Suprapubic skin (tissue), 4 donors: ENCODE measurements at places on chromosomes 6 and 20. TPM values are rescaled to one million over a fixed set of nuclear protein-coding genes. Genes with fewer than 3 reads are reported as not detected.

DNA sequence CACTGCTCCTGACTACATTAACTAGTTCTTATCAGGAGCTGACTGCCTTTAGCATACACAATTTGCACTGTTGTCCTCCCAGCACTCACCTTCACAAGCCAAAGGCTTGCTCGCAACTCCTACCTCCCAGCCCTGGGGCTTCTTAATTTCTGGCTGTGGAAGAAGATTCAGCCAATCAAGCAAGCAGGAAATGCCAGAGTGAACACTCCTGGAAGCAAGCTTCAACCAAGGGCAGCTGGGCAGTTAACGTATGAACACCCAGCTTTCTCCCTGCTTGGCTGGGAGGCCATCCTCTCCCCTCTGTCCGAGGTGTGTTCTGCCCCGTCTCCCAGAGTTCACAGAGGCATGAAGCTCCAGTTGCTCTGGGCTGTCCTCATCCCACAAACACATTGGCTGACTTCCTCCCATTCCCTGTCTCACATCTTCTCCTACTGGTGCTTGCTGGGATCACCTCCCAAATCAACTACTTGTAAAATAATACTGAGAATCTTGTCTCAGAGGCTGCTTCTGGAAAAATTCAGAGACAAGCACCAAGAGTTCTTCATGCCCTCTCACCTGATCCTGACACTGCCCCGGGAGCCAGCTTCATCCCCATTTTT, 15.3 kb upstream of the SRSF6 start:
- DNase-seq = no peak

DNA sequence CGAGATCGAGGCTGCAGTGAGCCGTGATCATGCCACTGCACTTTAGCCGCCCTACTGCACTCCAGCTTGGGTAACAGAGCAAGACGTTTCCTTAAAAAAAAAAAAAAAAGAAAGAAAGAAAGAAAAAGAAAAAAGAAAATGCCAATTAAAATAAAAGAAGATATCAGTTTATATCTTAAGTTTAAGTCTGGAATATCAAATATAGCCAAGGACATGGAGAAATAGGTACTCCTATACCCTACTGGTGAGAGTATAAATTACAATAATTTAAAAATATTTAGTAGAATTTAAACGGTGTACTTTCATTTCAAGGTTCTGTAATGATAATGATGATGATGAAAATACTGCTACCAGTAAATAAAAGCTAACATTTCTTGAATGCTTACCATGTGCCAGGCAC, 3.8 kb upstream of the TRIM31 start:
- DNase-seq = no peak

Gene NT5E
- total RNA-seq = 1.1 TPM

- no peak for DNase-seq
Measured at GRCh38 chr6:163525926-163526325, 111.4 kb downstream of the QKI start.

Gene PTK6
- total RNA-seq = 70.6 TPM

DNA sequence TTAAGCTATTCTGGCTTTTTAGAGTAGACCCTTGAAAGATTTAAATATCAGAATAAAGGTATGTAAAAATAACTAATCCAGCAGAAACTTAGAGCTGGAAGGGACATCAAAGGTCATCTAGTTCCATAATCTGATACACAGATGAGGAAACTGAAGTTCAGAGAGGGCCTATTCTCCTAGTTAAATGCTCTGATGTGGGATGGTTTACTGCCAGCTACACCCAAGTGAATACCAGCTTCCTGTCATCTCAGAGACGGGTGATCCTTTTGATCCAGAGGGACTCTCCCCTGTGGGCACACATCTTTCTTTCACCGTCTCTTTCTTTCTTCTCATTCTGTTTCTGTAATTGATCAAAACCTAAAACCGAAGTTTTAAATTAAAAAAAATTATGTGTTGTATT, 94.1 kb downstream of the MAN1A1 start:
- no peak for DNase-seq

Gene MEP1A
- total RNA-seq = 0.30 TPM

DNA sequence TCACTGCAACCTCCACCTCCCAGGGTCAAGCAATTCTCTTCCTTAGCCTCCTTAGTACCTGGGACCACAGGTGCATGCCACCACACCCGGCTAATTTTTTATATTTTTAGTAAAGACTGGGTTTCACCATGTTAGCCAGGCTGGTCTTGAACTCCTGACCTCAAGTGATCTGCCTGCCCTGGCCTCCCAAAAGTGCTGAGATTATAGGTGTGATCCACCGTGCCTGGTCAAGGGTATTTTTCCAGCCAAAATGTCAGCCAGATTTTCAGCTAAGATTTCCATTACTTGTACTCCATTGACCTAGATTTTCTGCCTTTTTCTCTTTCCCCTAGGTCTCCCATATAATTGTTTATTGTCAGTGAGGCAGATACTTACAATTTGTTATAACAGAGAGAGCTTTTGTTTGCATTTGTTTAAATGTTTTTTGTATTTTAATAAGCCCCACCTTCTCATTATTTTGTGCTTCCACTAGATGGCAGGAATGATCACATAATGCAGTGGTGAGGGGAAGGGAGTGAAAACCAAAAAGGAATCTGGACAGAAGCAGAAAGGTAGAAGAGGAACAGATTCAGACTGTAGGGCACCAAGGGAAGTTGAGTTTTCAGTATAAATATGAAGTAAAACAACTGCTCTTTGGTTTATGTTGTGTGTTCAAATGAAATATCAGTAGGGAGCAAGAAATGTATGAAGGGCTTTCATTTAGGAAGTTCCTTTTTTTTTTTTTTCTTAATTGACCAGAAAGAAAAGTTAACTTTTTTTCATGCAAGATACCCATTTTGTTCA, 29.7 kb downstream of the RPF2 start:
- no peak for DNase-seq

- DNase-seq = no peak
Measured at GRCh38 chr6:147770221-147770620, 261.7 kb downstream of the SAMD5 start.

- DNase-seq = no peak
Measured at GRCh38 chr6:34416877-34417371, 8.9 kb downstream of the RPS10 start.

Gene RPN2
- total RNA-seq = 71.9 TPM

DNA sequence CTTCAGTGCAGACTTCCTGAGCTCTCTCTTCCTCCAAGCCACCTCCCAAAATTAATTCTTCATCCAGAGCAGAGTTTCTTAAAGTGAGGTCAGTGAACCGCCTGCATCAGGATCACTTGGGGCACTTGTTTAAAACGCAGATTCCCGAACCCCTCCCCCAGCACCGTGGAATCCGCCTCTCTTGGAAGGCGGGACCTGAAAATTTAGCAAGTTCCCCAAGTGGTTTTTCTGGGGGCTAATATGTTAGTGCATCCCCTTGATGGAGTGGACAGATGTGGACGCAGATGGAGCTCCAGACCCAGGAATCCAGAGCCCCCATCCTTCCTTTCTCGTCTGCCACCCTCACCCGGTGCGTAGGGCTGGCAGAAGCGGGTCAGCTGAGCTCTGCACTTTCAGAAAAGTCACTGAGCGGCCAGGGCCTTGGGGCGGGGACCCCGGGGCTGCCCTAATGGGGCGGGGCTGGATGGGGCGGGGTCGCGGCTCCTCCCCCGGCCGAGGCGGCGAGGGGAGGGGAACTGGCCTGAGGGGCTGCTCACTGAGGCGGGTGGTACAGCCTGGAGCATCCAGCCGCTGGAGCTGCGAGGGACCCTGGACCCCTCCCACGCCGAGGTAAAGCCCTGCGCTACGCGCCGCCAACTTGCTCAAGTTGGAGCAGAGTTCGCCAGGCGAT, at the start of the genes DEFB124 and REM1:
TSS of gene DEFB124 (minus strand) at position 370 of the 670 bp plus-strand sequence. CDS start 2,114 bp downstream, outside the sequence.
TSS of gene REM1 (plus strand) at position 531 of the 670 bp plus-strand sequence. CDS start 1,158 bp downstream, outside the sequence.
- DNase-seq = no peak

GRCh38 chr20:37352608-37352980, 6.7 kb downstream of the SRC start:
- no peak for DNase-seq

Gene HLA-DMB
- 18.1 TPM for total RNA-seq

- DNase-seq = no peak
Measured at GRCh38 chr20:23640671-23641667, 3.2 kb upstream of the CST3 start.

Gene ADGRF5
- total RNA-seq = 4.7 TPM

Gene ADRM1
- total RNA-seq = 142 TPM

Gene WFDC5
- total RNA-seq = 321 TPM

GRCh38 chr6:170021579-170021978, 269.3 kb downstream of the DLL1 start:
- peak; percentile 32 for DNase-seq

GRCh38 chr20:17822039-17822438, 122.3 kb downstream of the BANF2 start:
- no peak for DNase-seq

- no peak for DNase-seq
Measured at GRCh38 chr6:44529146-44529905, 141.8 kb downstream of the CDC5L start.

DNA sequence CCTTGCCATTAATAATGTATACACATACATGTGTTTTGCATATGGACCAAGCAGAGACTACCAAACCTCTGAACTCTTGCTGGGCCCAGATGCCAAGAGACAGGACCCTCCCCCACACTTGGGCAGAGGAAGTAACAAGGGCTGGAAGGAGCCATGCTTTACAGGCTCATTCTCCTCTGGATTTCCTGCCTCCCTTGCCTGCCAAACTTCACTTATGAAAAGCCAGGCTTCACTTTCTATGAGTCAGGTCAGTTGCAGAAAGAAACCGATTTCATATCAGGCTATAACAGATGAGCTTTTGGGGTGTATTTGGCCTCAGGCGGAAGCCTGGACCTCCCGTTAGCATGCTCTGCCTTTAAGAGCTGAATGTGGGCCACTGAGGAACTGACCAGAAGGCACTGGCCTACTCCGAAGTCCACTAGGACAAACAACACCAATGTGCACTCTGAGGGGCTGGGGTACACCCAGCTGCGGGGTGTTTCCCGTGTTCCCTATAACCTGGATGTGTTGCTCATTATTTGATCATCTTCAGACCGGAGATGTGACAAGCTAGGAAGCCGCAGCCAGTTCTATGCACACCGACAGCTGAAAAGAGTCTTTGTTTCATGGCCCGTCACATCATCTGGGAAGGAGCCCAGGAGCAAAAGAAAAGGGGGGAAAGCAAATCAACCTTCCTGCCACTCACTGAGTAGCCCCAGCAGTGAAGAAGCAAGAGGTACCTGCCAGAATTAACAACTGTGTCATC, 28.5 kb downstream of the HAO1 start:
- DNase-seq = no peak

Gene SLC17A9
- 0.76 TPM for total RNA-seq

Gene DBNDD2
- total RNA-seq = 72.3 TPM

Gene CPNE1
- 43.3 TPM for total RNA-seq

GRCh38 chr6:99397287-99397686, 3.3 kb upstream of the COQ3 start:
- no peak for DNase-seq

- DNase-seq = no peak
Measured at GRCh38 chr20:36932476-36933426, 18.8 kb downstream of the SAMHD1 start.

Gene C6orf89
- total RNA-seq = 40.3 TPM

DNA sequence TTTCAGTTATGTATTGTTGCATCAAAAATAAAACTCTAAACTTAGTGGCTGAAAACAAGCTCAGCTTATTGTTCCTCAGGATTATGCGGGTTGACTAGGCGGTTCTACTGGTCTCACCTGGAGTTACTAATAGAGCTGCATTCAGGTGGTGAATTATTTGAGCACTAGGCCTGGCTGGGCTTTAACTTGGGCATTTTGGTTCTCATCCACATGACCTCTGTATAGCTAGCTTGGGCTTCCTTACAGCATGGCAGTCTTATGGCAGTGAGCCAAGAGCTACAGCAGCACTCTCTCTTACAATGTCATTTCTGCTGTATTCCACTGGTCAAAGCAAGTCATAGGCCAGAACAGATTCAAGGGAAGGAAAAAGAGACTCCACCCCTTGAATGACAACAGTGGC, 1.6 kb downstream of the PGBD1 start:
- DNase-seq = no peak

GRCh38 chr6:117829594-117830319, 77.3 kb upstream of the SLC35F1 start:
- no peak for DNase-seq

DNA sequence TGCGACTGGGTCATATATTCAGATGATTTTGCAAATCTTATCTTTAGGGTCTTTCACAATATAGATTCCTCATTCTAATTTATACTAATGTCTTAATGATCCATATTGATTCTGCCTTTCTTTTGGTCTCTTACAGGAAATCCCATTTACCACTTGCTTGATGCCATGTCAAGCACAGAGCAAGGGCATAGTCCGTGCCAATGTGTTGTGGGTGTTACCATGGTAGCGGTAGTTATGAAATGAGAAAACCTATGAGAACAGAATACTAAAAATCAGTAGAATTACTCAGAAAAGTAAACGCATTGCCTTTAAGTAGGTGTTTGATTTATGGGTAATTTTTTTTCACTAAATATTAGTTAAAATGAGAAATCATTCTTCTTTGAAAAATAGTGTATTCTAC, 153.9 kb upstream of the RAB32 start:
- no peak for DNase-seq

Gene HTR1E
- total RNA-seq = not detected
